Cardiac muscle cell (in vitro differentiated cells and primary cell): ENCODE measurements at places on chromosomes 5 and 9. TPM values are rescaled to one million over a fixed set of nuclear protein-coding genes. Genes with fewer than 3 reads are reported as not detected.

DNA sequence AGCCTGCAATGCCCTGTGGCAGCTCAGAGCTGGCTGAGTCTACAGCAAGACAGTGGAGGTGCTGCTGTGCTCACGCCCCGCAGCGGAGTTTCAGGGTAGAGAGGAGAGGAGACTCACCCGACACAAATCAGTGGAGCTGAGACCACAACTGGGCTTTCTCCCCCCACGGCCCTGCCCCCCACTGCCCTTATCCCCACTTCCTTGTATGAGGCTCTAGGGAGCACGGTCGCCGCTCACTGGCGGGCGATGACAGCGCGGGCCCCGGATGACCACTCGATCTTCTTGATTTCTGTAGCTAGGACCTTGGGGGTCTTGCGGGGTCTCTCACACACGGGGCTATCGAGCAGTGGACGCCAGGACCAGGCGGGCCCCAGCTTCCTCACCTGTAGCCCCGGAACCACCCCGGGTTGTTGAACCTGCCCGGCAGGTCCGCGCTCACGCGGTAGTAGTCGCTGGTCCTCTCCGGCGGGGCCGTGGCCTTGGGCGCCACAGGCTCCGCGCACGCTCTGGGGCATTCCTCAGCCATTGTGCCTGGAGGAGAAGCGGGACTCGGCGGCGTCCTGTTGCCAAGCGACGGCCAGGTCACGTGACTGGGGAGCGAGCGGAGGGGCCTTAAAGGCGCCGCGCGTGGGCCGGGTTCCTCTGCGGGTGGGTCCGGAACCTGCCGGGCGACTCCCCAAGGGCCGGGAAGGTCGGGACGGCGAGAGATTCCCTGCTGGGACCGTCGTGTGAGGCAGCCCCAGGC, 984 bp upstream of the MRPS2 start:
- peak; percentile 95 for DNase-seq

- DNase-seq: no peak
Observed at GRCh38 chr9:78383130-78383529, 86.2 kb downstream of the PSAT1 start.

DNA sequence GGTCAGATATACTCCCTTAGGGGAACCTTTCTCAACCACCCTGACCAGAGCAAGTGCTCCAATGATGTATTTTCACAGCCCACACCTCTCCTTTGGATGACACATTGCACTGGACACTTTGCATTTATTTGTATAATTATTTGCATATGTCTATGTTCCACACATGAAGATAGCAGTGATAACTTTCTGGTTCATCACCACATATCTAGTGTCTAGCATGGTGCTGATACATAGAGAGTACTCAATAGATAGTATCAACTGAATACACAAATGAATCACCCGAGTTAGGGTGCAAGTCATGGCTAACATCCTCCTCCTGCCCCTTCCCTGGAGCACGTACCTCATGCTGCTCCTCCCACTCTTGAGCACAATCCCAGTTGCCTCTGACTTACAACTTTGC, 617.6 kb downstream of the EBF1 start:
- no peak for DNase-seq

Gene MRPS2
- 64.7 and 76.2 TPM in 2 replicates for total RNA-seq

Gene CLTB
- total RNA-seq: 187 and 224 TPM in 2 replicates

DNA sequence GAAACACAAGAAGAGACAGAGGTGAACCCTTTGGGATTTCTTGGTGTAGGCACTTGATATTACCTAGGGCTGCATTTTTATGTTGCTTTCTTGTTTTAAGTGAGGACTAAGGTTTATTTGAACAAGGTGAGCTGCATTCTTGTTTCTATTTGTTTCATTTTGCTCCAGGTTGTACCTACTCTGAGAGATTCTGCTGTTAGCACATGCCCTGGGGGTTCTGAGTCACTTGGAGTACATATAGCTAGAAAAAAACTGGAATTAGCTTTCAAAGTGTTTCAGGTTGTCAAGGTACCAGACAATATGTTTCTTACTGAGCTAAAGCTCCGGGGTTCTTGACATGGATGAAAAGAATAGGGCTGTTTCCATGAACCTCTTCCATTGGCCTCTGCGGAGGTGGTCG, 299.4 kb downstream of the ICE1 start:
- DNase-seq: no peak

DNA sequence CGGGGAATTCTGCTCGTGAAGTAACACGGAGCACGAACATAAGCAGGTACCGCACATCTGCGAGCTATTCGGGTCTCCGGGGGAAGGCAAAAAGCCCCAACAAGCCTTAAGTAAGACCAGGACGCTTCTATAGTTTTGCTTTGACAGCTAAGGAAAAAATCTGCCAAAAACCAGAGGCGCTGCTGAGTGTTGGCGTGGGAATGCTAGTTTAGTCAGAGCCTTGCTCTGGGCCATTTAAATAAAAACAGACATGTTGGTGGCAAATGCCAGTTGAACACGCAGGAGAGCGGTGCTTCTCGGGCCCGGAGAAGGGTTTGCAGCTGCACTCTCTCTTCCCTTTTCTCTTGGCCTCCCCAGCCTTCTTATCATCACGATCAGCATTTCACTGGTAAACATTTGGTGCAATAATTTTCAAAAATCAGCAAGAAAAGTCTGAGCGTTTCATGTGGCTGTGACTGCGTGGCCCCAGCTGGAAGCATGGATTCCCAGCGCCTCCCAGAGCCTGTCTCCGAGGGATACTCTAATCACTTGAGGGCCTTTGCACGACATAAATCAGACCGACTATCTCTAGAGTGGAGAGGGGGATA, 6.4 kb upstream of the NOTCH1 start:
- no peak for DNase-seq

GRCh38 chr5:98791898-98792580, 18.6 kb downstream of the RGMB start:
- no peak for DNase-seq
